ENCODE measurements at places on chromosomes 12 and 14. TPM values are rescaled to one million over a fixed set of nuclear protein-coding genes. Genes with fewer than 3 reads are reported as not detected.

The ABCD2 gene
- total RNA-seq = under 0.01 TPM

The TEX22 gene
- 0.28 TPM for total RNA-seq

The PIWIL1 gene
- total RNA-seq = not detected

The ATP2B1 gene
- 65.9 TPM for total RNA-seq

The NKX2-1 gene
- total RNA-seq = not detected

The LRRC10 gene
- total RNA-seq = not detected

The ITGA7 gene
- 47.5 TPM for total RNA-seq

The DLGAP5 gene
- total RNA-seq = 53.7 TPM

The KLRG1 gene
- 0.38 TPM for total RNA-seq

The TMEM30B gene
- total RNA-seq = 0.56 TPM

The NRXN3 gene
- 1.3 TPM for total RNA-seq

The CCND2 gene
- 12.8 TPM for total RNA-seq

The TRIAP1 gene
- 47.0 TPM for total RNA-seq

The TSPAN8 gene
- 15.2 TPM for total RNA-seq

The ATL1 gene
- total RNA-seq = 8.5 TPM

The OR6C76 gene
- not detected for total RNA-seq

The AQP2 gene
- total RNA-seq = not detected

The CHGA gene
- not detected for total RNA-seq
